AG08395 (cell line): ENCODE measurements at places on chromosomes 6 and 20.

DNA sequence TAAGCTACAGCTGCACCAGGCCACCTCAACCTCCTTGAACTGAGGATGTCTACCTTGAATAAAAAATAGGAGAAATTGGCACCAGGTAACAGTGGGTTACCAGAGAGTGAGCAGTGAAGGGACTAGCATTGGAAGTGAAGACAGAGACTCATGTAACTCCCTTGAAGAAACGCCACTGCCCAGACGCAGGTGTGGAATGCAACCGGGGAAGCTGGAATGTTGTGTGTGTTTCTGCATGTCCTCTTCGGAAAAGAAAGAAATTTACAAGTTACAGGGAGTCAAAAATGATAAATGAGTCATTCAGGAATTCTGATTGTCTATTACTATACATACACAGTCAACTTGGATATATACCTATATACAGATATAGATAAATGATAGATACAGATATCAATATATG is 514.7 kb upstream of the AGPAT4 start:
- DNase-seq = no peak

GRCh38 chr20:31713312-31714273 is 9.1 kb downstream of the BCL2L1 start:
- peak; percentile 95 for DNase-seq

GRCh38 chr20:34452281-34452982 is 63.8 kb upstream of the DYNLRB1 start:
- DNase-seq = peak; percentile 50

GRCh38 chr20:51854921-51855320 is 52.6 kb upstream of the SALL4 start:
- no peak for DNase-seq

- DNase-seq = no peak
These were observed 68.4 kb downstream of the HDGFL1 start for GRCh38 chr6:22637782-22638181.

- peak; percentile 29 for DNase-seq
These were observed 18.8 kb downstream of the SAMHD1 start for GRCh38 chr20:36932476-36933426.

DNA sequence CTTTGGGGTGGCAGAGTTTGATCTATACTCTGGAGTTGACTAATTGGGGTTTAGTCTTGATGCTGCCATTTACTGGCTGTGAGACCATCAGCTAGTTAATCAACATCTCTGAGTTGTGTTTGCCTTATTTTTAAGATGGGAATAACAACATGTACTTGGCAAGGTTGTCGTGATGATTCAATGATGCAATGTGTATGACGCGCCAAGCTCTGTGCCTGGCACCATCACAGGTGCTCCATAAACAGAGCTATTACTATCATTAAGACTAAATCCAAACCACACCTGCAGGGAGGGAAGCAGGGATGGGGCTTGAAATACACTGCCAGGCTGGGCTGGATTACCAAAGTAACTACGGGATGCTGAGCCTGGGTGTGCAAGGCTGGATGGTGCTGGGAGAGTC is 60.1 kb upstream of the E2F3 start:
- DNase-seq = no peak

DNA sequence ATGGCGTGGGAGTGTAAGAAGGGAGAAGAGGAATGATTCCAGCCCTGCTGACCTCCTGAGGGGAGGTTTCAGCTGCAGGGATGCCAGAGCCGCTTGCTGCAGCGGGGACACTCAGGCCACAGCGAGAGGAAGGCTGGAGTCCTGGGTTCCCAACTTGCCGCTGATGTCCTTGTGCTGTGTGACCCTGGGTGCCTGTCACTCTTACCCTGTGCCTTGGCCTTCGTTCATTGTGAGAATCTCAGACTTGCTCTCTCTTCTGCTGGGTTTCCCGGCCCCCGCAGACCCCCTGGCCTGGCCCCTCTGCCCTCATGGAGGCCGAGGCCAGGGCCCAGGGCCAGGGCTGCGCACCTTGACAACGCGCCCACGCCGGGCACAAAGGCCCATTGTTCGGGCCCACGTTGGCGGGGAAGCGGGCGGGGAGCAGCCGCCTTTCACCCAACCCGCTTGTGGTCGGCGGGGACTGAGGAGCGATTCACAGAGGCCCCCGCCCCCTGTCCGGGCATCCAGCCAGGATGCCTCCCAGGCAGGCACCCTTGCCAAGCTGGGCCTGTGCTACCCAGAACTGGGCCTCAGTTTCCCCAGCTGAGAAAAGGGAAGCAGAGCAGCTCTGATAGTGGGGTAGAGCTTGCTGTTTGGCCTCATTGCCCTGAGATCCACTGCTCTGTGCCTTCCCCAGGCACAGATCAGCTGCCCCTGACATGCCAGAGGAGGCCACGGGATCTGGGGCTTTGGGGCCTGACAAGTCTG is 52.4 kb downstream of the CEBPB start:
- DNase-seq = no peak

DNA sequence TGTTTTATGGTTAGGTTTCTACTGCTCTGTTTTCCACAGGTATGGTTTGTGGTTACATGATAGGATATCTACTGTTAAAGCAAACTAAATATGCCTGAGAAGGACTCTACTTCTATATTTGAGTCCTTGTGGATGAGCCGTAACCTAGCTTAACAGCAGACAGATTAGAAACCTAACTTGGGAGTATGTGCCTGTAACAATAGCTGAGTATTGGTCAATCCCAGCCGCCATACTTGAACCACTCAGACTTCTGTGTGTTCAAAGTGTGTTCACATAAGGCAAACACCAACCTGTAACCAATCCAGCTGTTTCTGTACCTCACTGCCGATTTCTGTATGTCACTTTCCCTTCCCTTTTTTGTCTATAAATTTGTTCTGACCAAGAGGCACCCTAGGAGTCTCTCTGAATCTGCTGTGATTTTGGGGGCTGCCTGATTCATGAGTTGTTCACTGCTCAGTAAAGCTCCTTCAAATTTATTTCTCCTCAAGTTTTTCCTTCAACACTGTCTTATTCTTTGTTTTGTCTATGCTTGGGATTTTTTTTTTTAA is 37.1 kb downstream of the PHF3 start:
- DNase-seq = no peak

- no peak for DNase-seq
These were observed 122.2 kb upstream of the SYNCRIP start for GRCh38 chr6:85764844-85765243.

DNA sequence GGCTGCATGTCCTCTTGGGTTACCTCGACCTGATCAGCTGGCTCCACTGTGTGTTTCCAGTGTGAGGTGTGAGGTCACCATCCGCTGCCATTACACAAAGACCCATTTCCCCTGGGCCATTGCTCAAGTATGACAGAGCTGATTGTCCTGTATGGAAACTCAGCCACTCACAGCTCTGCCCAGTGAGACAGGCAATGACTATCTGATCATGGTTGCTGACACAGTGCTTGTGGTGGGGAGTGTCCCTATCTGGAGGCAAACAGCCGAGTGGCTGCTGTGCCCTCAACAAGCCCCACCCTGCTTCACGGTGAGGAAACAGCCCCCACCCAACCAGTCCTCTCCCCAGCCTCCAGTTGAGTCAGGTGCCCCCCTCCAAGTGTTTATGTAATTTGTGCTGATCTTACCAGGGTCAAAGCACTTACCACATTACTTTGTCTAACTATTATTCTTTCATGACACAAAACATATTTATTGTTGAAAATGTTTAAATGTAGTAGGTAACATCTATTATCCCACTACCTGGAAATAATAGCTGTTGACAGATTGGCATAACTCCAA is 11.7 kb upstream of the MAPK13 start:
- no peak for DNase-seq

DNA sequence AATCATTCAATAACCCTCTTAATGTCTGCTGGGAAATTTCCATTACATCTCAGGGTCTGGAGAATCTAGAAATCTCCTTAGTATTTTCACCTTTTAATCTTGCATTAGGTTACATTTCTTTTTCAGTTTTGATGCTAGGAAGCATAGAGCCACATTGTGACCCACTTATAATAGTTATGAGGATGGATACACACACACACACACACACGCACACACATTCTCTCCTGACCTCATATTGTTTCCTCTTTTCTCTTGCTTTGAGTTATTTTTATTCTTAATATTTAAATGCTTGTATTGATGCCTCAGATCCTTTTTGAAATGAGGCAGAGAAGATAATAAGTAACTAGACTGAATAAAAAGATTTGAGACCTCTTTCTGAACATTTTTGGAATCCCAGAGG is 128.4 kb downstream of the KLHL32 start:
- DNase-seq = no peak

DNA sequence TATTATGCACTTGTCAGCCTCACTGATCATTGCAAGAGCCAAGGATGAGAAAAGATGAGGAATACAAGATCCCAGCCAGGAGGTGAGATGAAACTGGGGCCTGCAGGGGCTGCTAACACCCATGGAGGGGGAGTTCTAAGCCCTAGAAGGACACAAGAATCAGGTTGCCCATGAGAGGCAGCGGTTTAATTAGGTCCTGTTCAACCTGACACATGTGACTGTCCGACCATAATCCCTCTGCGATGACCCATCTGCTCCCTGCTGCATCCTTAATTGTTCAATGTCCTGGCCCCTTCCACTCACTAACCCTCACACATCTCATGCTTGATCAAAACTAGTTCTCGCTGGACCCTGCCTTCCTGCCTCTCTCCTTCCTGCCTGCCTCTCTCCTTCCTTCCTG is 52.2 kb upstream of the NNAT start:
- no peak for DNase-seq

GRCh38 chr6:9520417-9521151 is 894.3 kb downstream of the TFAP2A start:
- peak; percentile 72 for DNase-seq

DNA sequence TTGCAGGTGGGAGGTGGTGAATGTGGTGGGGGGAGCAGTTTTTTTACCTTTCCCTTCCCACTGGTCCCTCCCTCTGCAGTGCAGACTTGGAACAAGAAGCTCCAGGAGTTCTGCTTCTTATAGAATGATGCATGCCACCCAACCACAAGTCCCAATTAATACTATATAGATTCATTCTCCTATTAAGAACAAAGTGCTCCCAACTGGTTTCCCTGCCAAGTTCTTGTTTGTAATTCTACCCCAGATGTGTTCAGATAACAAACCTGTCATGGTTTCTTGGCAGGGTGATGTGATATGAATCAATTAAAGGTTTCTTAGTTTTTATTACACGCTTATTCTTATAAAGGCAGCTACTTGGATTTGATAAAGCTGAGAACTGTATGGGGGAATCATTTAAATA is 23.9 kb downstream of the HDDC2 start:
- no peak for DNase-seq

DNA sequence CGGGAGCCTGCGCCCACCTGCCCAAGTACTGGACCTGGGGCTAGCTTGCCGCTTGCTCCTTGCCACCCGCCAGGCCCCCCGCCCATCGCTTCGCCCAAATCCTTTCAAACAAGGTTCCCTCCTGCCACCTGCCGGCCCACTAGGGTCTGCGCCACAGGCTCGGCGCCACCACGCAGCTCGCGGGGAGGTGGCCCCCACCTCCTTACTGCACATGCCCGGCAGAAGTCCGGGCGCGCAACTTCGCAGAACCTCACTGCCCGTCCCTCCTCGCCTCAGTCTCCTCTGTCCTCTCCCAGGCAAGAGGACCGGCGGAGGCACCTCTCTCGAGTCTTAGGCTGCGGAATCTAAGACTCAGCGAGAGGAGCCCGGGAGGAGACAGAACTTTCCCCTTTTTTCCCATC is 11.2 kb downstream of the GNAS-AS1 start:
- peak; percentile 19 for DNase-seq

GRCh38 chr6:318243-318890 is 26.1 kb downstream of the DUSP22 start:
- no peak for DNase-seq

DNA sequence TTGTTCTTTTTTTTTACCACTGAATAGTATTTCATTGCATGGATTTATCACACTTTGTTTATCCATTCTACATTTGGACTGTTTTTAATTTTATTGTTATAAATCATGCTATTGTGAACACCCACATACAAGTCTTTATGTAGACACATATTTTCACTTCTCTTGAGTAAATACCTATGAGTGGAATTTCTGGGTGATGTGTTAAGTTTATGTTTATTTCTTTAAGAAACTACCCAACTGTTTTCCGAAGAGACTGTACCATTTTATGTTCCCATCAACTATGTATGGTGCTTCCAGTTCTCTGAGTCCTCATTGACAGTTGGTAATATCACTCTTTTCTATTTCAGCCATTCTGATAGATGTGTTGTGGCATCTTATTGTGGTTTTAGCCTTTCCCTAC is 54.0 kb downstream of the RIN2 start:
- no peak for DNase-seq

DNA sequence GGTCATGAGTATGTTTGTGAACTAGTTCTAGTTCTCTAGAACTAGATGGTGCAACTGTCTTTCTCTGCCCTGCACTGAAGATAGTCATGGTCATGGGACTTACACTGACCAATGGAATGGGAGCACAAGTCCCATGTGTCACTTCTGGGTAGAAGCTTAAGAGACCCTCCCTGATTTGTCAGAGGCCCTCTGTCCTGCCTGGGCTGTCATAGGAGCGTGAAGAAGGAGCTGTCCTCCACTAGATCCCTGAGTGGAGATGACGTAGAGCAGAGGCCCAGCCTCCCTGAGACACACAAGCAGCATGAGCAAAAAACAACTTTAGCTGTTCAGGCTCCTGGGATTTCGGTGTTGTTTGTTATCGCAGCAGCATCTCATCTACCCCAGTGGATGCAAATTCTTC is 514.5 kb downstream of the PREX1 start:
- DNase-seq = no peak

- DNase-seq = peak; percentile 44
These were observed 244.7 kb upstream of the PRND start for GRCh38 chr20:4476903-4477500.

DNA sequence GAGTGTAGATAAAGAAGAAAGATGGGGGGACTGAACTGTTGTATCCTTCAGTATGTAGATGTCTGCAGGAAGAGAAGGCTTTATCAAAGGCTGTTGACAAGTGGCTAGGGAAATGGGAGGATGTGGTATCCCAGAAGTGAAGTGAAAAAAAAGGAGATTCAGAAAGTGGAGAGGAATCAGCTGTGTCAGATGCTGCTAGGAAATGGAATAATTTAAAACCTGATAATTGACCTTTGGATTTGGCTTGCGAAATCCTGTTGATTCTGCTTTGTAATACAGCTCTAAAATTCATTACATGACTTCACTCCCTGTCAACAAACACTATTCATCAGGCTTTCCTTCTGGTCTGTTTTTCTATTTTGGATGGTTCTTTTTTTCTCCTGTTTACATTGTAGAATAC is 41.7 kb downstream of the PHF3 start:
- DNase-seq = no peak

DNA sequence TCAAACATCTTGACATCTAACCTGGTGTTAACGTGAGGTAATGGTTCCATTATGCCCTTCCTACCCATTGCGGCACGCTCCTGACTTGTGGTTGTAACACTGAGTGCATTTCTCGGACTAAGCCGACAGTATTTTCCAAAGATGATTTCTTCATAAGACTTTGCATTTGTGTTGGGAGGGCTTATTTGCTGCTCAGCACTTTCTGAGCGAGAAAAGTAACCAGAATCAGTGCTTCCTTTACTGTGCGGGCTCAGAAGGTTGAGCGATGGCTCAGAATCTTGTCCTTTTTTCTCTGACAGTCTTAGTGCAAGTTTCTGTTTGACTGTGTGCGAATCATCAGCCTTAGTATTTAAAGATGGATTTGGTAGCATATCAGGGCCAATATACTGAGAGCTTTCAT is 171.7 kb downstream of the HIVEP2 start:
- DNase-seq = no peak

GRCh38 chr6:109964949-109965348 is 13.2 kb upstream of the GPR6 start:
- DNase-seq = no peak

GRCh38 chr20:3413393-3413889 is 6.0 kb upstream of the DNAAF9 start:
- no peak for DNase-seq
